ENCODE measurements at places on chromosomes 1 and 21. TPM values are rescaled to one million over a fixed set of nuclear protein-coding genes. Genes with fewer than 3 reads are reported as not detected.
A peak's percentile ranks its signal among the peaks of the same experiment; 100 is the strongest.

DNA sequence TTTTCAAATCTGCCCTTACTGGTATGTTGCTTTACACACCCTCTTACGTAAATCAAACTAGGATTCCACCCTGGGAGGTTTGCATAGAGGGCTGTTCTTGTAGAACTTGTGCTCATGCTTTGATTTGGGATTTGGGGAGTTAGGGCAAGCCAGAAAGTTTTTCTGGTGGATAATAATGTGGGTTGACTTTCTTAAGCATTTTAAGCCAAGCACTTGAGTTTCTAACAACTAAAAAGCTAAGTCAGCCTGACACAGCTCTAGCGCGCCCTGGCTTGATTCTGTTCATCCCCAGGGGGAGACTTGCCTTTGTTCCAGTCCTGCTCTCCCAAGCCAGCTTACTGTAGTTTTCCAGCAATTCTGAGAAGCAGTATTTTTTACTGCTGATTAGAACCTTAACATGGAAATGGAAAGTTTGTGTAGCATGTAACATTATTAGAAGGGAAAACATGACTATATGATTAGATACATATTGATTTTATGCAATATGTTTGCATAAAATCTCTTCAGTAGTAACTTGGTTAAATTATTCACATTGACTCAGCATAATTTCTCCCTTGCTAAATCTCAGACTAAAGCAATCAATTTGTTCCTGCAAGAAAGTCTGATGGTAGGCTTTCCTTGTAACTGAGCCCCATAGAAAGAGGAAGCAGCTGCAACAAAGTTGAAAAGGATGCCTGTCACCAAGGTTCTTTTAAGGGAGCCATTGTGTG is 11.0 kb upstream of the PGD start:
- H3K27me3 ChIP-seq: no peaks in the 10 kb centered on the region
- H3K27ac ChIP-seq: peak overlapping the region; percentile 4
- peaks cover 10% of the 10 kb centered on the region for H3K4me1 ChIP-seq
- no peak overlapping the region for H3K4me3 ChIP-seq

Gene LIPI
- not detected for total RNA-seq

DNA sequence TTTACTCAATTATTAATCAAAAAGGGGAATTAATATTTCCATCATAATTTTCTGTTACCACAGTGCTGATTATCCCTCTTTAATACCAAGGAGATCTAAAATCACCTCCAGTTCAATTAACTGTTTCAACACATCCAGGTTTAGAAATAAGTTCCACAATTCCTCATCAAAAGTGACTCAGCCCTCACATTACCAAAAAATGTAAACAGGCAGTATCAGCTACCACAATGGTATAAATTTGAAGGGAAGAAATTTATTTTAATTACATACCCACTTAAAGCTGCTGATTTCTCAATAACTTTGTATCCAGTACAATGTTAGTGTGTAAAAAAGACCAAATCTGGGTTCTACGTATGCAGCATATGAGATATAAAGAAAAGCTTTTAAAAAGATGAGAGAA is 51.9 kb downstream of the EIF4G3 start:
- H3K4me3 ChIP-seq: no peak overlapping the region
- H3K36me3 ChIP-seq: no peaks in the 10 kb centered on the region
- no peaks in the 10 kb centered on the region for H3K27me3 ChIP-seq

Gene BACE2
- total RNA-seq: 16.7 TPM

DNA sequence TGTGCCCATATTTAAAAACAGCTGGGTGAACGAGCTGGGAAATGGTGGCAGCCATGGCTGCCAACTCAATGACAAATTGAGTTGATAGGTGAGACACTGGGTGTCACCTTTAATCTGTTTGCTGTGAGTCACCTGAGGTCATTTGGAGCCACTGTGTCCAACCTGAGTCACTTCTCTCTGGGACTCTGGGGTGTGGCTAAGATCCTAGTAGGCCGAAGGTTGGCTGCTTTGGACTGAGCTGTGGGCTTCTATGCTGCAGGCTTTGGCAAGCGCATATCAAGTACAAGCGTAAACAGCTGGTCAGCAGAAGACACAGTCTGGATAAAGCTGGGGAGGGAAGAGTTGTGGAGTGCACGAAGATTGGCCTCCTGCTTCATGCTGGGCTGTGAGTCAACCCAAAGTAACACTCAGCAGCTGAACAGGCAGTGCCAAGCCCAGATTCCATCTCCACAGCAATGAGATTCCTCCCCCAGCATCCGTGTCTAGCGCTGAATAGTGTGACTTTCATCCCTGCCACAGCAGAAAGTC is 24.0 kb downstream of the TEX35 start:
- DNase-seq: no peak
- peak overlapping the region; percentile 90 for H3K27ac ChIP-seq
- H3K4me3 ChIP-seq: no peak overlapping the region
- H3K27me3 ChIP-seq: no peaks in the 10 kb centered on the region

DNA sequence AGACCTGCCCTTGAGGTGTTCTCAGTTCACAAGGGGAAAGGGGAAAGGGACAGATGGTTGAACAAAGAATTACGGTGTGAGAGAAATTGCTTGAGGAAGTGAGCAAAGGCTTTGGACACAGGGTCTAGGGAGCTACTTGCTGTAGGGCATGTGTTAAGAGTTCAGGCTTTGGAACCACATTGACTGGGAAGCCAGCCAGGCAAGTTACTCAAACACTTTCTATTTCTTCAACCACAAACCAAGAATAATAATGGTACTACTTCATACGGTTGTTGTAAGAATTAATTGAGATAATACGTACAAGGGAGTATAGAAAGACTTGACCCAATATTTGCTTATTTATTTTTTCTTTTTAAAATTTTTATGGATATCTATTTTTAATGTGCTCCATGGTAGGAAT is 26.6 kb downstream of the AK4 start:
- H3K4me3 ChIP-seq: no peak overlapping the region
- H3K4me1 ChIP-seq: peaks cover 2% of the 10 kb centered on the region
- no peaks in the 10 kb centered on the region for H3K36me3 ChIP-seq
- H3K27ac ChIP-seq: no peak overlapping the region

DNA sequence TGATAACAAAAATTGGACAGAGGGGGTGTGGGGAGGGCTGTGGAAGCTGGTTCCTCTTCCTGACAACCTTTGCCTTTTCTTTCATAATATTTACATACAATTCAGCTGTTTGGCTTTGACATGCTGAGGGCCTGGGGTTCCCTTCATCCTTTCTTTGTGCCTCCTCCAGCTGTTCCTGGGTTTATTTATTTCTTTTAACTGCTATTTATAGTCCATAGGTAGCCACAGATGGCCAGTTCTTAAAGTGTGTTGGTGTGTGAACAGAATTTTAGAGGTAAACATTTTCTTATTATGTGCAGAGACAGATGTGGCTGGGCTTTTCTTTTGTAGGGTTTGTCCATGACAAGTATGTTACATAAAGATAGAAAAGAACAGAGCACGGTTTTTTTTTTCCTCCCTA is 34.1 kb upstream of the CNIH3 start:
- DNase-seq: no peak
- no peak overlapping the region for H3K27ac ChIP-seq
- no peaks in the 10 kb centered on the region for H3K27me3 ChIP-seq
- no peak overlapping the region for H3K4me3 ChIP-seq

Gene RAB7B
- not detected for total RNA-seq

DNA sequence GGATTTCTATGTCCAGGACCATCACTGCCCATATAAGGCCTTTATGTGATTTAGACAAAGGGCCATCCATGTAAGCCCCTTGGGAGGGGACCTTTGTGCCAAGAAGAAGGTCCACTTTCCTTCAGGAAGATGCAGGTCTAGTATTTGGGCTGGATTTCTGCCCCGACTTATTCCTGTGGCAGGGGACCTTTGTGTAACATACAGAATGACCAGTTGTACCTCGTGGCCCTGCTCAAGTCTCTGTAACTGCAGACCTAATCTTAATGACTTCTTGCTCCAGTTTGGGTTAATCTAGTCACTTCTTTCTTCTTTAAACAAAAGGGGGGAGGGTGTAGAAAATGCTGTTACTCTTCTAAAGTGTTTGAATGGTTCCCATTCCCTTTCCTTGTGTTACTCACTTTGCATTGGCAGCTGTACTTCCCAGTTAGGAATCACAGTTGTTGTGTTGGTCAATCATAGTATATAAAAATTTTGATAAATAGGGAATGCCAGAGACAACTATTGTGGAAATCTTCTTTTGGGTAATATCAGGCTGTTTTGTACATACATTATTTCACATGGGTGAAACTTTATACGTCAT is 54.2 kb downstream of the MIGA1 start:
- H3K27me3 ChIP-seq: no peaks in the 10 kb centered on the region
- H3K4me3 ChIP-seq: no peak overlapping the region
- H3K27ac ChIP-seq: no peak overlapping the region
- no peaks in the 10 kb centered on the region for H3K36me3 ChIP-seq
- no peak for DNase-seq
- H3K4me1 ChIP-seq: peaks cover 2% of the 10 kb centered on the region

DNA sequence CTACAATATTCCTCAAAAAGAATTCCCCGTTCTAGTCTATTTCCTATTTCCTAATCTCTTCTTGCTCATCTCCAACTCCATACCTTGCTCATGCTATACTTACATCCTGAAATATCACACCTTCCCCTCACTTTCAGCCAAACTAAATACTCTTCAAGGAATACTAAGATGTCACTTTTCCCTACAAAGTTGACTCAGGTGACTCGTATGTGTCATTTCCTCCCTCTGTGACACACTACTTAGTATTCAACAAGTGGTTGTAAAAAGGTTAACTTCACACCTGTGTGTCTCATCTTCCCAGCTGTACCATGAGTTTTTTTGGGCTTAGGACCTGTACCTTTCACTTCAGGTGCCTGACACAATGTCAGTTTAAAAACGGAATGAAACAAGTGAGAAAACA is 81.9 kb upstream of the LBR start:
- no peaks in the 10 kb centered on the region for H3K4me1 ChIP-seq
- no peak for DNase-seq
- no peak overlapping the region for H3K4me3 ChIP-seq
- no peaks in the 10 kb centered on the region for H3K36me3 ChIP-seq
- H3K27me3 ChIP-seq: no peaks in the 10 kb centered on the region
- no peak overlapping the region for H3K27ac ChIP-seq

- H3K4me3 ChIP-seq: no peak overlapping the region
- H3K4me1 ChIP-seq: no peaks in the 10 kb centered on the region
- H3K27ac ChIP-seq: no peak overlapping the region
- H3K27me3 ChIP-seq: no peaks in the 10 kb centered on the region
- no peak for DNase-seq
- H3K36me3 ChIP-seq: no peaks in the 10 kb centered on the region
These were observed 53.6 kb upstream of the RUNX1 start for GRCh38 chr21:35102488-35103371.

DNA sequence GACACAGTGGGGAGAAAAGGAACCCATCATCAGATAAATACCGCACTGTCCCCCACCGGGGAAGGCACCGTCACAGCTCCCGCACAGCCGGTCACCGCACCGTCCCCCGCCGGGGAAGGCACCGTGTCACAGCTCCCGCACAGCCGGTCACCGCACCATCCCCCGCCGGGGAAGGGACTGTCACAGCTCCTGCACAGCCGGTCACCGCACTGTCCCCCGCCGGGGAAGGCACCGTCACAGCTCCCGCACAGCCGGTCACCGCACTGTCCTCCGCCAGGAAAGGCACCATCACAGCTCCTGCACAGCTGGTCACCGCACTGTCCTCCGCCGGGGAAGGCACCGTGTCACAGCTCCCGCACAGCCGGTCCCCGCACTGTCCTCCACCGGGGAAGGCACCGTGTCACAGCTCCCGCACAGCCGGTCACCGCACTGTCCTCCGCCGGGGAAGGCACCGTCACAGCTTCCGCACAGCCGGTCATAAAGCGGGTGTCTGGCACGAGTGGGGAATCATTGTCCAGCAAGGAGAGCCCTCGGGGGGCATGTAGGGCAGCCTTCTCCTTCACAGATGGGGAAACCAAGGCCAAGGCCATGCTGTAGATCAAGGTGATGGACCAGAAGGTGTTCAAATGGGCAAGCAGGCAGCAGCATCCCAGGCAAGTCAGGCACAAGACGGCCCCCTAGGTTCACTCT is 280.1 kb downstream of the NPHP4 start:
- H3K36me3 ChIP-seq: no peaks in the 10 kb centered on the region
- H3K4me1 ChIP-seq: no peaks in the 10 kb centered on the region
- no peak for DNase-seq
- no peak overlapping the region for H3K4me3 ChIP-seq

- H3K4me3 ChIP-seq: peak overlapping the region; percentile 55
- H3K4me1 ChIP-seq: peaks cover 25% of the 10 kb centered on the region
- DNase-seq: no peak
- H3K27ac ChIP-seq: peak overlapping the region; percentile 98
- no peaks in the 10 kb centered on the region for H3K27me3 ChIP-seq
- no peaks in the 10 kb centered on the region for H3K36me3 ChIP-seq
These were observed 3.2 kb downstream of the GREM2 start for GRCh38 chr1:240608707-240609106.

DNA sequence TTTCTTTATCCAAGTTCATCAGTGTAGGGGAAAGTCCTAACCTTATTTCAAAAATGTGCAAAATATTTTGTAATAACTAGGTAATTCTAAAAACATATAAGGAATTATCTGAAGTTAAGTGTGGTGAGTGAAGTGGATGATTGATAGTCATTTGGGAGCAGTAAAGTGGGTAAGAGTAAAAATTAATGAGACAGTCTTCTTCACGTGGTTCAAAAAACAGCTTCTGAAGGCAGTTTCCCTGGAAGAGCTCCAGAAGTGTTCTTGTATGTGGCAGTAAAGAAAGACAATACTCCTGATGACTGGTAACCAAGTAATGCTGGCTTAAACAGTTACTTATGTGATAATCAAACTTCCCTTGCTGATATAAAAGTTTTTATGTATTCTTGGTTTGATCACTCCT is 50.3 kb downstream of the LEPR start:
- peak overlapping the region; percentile 84 for H3K27ac ChIP-seq
- no peak overlapping the region for H3K4me3 ChIP-seq
- no peaks in the 10 kb centered on the region for H3K36me3 ChIP-seq
- peaks cover 11% of the 10 kb centered on the region for H3K4me1 ChIP-seq
- H3K27me3 ChIP-seq: no peaks in the 10 kb centered on the region

- H3K27ac ChIP-seq: no peak overlapping the region
- H3K27me3 ChIP-seq: no peaks in the 10 kb centered on the region
- H3K4me1 ChIP-seq: no peaks in the 10 kb centered on the region
- H3K36me3 ChIP-seq: no peaks in the 10 kb centered on the region
These were observed 6.2 kb downstream of the E2F2 start for GRCh38 chr1:23524716-23525401.

DNA sequence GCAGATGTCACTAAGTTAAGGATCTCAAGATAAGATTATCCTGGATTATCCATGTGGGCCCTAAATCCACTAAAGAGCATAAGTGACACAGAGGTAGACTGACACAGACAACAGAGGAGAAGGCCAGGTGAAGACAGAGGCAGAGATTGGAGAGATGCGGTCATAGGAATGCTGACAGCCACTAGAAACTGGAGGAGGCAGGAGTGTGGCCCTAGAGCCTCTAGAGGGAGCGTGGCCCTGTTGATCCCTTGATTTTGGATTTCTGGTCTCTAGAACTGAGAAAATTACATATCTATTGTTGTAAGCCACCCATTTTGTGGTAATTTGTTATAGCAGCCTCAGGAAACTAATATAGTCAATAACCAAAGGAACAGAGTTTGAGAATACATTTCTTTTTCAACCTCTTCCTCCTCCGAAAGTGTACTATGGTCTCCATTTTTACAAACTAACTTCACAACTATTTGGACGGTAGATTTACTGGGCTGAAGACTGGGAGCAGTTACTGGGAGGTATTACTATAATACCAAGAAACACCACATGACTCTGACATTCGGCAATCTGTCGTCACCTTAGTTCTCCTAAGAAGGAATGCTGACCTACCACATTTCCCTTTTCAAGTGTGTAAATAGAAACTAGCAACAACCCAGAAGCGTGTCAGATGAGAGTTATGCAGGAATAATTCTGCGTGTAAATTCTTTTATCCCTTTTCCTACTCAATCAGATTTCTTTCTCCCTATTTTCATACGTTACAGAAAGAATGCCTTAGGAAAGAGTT is 116.0 kb upstream of the ZNHIT6 start:
- H3K4me3 ChIP-seq: no peak overlapping the region
- no peaks in the 10 kb centered on the region for H3K27me3 ChIP-seq
- no peak for DNase-seq
- H3K36me3 ChIP-seq: no peaks in the 10 kb centered on the region
- no peak overlapping the region for H3K27ac ChIP-seq

Gene LENEP
- total RNA-seq: 0.42 TPM

Gene KIF21B
- 1.6 TPM for total RNA-seq

All from liver (tissue), 10 donors.